ENCODE measurements at places on chromosomes 1 and 21. TPM values are rescaled to one million over a fixed set of nuclear protein-coding genes. Genes with fewer than 3 reads are reported as not detected.

DNA sequence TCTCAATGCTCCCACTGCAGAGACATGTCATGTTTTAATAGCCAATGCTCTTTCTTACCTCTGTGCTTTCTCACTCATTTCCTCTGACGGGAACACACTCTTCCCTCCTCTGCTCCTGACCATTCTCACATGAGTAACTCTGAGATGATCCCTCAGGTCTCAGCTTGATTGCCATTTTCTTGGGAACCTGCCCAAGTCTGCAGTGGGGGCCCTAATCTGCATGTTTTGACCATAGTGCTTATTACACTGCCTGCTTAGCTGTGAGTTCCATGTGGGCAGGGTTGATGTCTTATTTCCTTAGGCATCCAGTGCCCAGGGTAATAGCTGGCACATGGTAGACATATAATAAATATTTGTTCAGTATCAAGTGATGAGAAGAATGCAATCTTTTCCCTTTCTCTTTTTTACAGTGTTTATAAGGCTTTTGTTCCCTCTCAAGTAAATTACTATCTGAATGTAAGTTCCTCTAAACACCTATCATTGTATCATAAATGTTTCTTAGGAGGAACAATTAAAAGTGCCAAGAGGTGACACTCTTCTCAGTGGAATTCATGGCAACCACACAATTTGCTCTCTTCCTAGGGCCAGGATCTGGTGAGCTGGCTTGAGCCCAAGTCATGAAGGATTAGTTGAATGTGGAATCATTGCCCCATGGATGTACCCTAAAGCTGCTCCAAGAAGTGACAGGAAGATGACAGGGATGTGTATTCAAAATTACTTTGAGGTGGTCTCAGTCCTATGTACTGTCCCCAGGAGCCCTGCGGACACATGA, 485.4 kb upstream of the USP24 start:
- DNase-seq: no peak

DNA sequence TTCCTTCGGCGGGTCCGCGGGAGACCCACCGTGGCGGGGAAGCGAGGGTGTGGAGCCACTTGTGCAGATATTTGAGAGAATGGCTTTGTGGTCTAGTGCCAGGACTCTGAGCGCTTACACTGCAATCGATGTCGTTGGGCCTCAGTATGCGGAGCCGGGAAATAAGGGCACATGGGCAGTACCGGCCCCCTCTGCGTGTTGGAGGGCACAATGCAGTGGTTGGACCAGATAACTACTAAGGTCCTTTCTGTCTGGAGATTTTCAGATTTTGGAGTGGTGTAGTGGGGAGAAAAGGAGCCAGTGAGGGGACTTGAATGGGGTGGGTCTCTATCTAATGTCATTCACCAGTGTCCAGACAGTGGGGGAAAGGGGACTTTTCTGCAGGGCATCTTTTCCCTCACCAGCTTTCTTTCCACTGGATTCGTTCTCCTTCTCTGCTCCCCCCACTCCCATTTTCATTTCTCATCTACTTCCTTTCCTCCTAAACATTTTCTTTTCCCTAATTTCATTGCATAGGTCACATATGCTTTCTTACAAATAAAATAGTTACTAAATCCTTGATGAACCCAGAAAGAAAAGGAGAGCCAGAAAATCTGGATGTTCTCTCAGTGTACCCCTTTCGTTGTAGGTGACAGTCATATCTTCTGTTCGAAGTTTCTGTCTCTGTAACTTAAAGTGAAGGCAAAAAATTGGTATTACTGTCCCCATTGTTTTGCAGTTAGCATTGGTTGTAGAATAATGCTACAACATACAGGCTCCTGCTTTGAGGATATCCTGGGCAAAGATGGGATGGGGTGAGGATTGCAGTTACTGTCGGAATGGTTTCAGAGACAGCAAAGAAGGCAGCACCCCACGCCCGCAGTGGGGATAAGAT, 1.4 kb downstream of the ATF3 start:
- no peak for DNase-seq

DNA sequence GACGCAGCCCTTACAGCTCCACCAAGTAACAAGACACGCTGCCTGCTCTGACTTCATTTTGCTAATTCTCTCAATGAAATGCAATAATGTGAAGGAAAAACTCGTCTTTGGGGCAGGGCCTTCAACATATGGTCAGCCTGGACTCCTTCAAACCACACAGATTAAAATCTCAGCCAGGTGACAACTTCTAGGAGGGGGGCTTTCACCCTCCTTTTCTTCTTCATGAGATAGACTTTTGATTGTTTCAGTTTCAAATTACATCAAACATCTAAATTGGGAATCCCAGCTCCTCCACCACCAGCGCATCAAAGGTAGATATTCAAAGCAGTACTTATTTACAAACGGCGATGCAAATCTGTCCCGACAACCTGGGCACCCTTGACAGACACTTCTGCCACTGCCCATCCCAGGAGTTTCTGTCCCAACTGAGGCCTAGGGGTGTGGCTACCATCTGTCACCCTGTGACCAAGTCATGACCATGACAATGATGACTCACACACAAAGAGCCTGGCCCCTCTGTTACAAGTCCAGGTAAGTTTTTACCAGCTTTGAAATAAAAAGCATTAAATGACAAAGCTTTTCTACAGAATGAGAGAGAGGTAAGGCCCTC, 29.7 kb downstream of the SSBP3 start:
- no peak for DNase-seq

- DNase-seq: no peak
These were observed 15.8 kb downstream of the GPSM2 start for GRCh38 chr1:108892356-108893140.

DNA sequence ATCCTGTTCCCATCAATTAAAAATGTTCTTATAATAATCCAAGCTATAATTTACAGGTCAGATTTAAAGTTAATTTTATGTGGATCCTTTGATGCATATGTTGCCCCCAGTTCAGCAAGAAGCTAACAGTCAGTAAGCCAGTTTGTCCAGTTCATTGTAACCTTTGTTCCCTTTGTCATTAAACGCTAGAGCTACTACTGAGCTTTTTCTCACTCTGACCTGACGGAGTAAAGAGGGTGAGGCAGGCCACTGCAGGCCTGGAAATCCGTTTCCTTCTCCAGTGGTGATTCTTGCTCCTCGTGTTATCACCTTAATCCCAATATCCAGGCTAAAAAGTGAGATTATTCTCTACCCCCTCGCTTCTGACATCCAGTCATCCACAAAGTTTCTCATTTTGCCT, 10.2 kb downstream of the YBX1 start:
- no peak for DNase-seq

- no peak for DNase-seq
These were observed 3.8 kb downstream of the NCF2 start for GRCh38 chr1:183586455-183586854.

DNA sequence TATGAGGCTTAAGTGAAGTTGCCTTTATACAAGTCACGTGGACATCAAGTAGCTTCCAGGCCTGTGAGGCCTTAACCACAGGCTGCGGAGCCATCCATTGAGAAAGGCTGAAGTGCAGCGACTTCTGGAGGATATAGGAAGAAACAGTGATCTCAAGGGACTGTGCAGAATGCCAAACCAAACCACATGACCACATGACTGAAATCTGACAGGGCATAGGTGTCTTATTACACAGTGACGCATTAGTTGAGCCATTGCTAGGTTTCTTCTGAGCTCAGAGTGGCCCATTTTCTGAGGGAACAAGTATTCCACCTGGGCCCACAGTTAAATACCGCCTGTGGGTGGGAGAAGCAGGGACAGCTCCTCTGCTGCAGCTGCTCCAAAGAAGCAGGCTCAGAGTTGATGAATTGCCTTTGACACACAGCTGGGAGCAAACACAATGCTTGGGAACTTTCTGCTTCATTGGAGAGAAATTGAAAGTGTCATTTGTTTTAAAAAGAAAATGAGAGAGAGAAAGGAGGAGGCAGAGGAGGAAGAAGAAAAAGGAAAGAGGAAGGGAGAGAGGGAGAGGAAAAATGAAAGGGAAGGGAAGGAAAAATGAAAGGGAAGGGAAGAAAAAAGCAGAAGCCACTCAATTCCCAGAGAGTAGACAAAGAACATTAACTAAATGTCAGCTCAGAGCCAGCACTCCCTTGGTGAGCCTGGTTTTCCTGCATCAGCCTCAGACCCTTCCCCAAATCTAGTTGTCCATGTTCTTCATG, 94.4 kb downstream of the COLGALT2 start:
- DNase-seq: no peak

- DNase-seq: no peak
These were observed 11.7 kb downstream of the OLFML3 start for GRCh38 chr1:113990961-113991360.

- no peak for DNase-seq
These were observed 185.8 kb downstream of the HS2ST1 start for GRCh38 chr1:87100271-87100670.

- no peak for DNase-seq
These were observed 29.0 kb downstream of the PPFIA4 start for GRCh38 chr1:203055161-203055799.

DNA sequence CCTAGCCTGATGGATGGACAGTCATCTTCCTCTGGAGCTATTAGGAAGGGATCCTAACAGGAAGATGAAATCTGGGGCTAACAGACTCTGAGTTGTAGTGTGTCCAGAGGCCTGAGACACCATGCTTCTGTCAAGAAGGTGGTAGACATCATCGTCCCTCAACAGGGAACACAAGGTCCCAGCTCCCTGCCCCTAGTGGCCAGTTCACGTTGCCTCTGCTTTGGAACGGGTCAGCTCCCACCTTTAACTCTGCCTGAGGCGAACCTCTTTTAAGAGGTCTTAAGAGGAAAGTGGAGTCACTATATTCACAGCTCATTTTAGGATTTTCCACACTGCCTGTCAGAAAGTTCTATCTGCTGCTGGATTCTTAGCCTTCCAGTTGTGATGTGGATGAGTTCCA, 28.3 kb downstream of the LRRC71 start:
- no peak for DNase-seq

DNA sequence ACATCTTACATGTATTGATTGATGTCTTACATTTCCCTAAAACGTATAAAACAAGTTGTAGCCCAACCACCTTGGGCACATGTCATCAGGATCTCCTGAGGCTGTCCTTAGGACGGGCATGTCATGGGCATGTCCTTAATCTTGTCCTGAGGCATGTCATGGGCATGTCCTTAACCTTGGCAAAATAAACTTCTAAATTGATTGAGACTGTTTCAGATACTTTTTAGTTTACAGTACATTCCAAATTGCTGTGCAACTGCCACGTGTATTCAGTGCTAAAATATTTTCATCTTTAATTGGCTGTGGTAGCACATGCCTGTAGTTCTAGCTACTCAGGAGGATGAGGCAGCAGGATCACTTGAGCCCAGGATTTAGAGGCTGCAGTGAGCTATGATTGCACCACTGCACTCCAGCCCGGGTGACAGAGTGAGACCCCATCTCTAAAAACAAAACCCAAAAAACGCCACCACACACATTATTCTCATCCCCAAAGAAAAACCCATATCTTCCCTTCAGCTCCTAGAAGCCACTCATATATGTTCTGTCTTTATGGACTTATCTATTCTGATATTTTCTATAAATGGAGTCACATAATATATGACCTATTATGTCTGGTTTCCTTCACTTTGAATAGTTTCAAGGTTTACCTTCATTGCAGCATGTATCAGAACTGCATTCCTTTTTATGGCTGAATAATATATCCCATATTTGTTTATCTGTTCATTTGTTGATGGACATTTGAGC, 96.0 kb upstream of the BTG3 start:
- no peak for DNase-seq

GRCh38 chr1:204574016-204574864, 58.0 kb downstream of the MDM4 start:
- DNase-seq: no peak

DNA sequence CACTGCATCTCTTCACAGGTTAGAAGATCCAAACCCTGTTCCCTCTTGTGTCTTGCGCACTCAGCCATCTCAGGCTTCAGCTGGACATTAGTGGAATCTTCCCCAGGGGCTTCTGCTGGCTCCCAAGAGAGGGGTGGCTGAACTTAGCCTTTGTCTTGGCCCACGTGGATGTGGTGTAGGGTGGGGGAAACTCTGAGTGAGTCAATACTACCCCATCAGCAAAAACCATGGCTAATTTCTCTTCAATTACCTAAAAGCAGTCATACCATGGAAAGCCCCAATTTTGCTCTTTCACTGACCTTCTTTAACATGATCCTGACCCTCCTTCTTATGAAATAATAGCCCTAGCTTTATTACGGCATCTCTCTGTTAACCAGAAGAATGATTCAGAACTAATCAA, 72.5 kb upstream of the RAB3GAP2 start:
- no peak for DNase-seq

DNA sequence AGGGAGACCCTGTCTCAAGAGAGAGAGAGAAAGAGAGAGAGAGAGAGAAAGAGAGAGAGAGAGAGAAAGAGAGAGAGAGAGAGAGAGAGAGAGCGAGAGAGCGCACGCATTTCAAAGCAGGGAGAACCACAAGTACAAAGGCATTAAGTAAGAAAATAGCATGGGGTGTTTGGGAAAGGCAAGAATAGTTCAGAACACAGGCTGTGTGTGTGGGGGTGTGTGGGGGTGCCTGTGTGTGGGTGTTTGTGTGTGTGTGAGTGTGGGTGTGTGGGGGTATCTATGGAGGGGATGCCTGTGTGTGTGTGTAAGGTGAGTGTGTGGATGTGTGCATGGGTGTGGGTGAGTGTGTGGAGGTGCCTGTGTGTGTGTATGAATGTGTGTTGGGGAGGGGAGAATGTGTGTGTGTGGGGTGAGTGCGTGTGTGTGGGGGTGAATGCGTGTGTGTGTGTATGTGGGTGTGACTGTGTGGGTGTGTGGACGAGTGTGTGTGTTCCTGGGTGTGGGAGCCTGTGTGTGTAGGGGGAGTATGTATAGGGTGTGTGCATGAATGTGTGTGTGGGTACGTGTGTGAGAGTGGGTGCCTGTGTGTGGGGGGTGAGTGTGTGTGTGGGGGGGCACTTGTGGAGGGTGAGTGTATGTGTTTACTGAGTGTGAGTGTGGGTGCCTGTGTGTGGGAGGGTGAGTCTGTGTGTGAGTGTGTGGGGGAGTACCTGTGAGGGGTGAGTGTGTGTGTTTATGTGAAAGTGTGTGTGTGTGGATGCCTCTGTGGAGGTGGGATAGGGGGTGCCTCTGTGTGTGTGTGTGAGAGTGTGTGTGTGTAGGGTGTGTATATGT, 19.1 kb upstream of the HDAC1 start:
- no peak for DNase-seq

- DNase-seq: no peak
These were observed 31.4 kb upstream of the LEPR start for GRCh38 chr1:65388908-65389695.

- no peak for DNase-seq
These were observed 22.7 kb downstream of the ZBTB8OS start for GRCh38 chr1:32627596-32628162.

- DNase-seq: no peak
These were observed 2.0 kb downstream of the NPL start for GRCh38 chr1:182791281-182792179.

- DNase-seq: no peak
These were observed 12.1 kb downstream of the FOXD2 start for GRCh38 chr1:47449822-47450552.

- DNase-seq: no peak
These were observed 12.1 kb downstream of the ZZZ3 start for GRCh38 chr1:77670330-77670729.

QSOX1 gene
- total RNA-seq: 95.1 TPM

SIPA1L2 gene
- 27.6 TPM for total RNA-seq

SH2D5 gene
- 0.26 TPM for total RNA-seq

MRTO4 gene
- total RNA-seq: 13.0 TPM

ADGRL2 gene
- 53.4 TPM for total RNA-seq

RGS7 gene
- total RNA-seq: not detected

DVL1 gene
- 53.7 TPM for total RNA-seq

IFFO2 gene
- 21.5 TPM for total RNA-seq

ESRRG gene
- 0.21 TPM for total RNA-seq

CD52 gene
- total RNA-seq: 14.7 TPM

FCGR1A gene
- 45.0 TPM for total RNA-seq
